Fibroblast of gingiva (primary cell): ENCODE measurements at places on chromosomes 11 and 22.

DNA sequence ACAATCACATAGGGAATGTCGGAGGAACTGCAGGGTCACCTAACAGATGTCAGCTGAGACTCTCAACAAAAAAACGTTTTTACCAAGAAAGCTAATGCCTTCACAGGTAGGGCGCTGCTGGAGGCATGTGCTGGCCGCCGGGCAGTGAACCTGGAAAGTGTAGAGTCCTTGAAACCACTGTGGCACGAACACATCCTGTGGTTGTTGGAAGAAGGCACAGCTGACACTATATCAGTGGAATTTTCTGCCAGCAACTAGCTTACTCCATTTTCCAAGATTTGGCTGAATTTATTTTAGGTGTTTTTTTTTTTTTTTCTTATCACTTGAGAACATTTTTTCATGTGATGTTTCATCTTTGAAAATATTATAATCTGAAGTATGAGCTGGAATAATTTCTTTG is 14.2 kb downstream of the TRMU start:
- no peak for DNase-seq

DNA sequence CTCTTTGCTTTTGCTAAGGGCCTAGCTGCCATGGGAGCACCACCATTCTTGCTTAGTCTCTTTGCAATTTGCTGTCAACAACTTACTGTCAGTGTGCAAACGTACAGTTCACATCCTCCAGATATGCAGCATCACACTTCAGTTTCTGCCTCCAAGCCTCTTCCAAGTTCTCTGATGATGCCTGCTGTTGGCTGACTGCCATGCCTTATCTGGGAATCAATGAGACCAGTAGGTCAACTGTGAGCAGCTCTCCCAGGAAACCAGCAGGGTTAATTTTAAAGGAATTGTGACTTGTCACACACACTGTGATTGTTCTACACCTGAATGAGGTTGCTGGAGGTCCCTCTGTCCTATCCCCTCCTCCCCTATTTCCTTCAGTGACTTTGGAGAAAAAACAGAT is 56.0 kb downstream of the COPB1 start:
- DNase-seq: no peak

- DNase-seq: no peak
These were observed 995 bp downstream of the TMEM134 start for GRCh38 chr11:67468056-67468455.

- DNase-seq: no peak
These were observed 213.5 kb downstream of the CTTN start for GRCh38 chr11:70611821-70612220.

DNA sequence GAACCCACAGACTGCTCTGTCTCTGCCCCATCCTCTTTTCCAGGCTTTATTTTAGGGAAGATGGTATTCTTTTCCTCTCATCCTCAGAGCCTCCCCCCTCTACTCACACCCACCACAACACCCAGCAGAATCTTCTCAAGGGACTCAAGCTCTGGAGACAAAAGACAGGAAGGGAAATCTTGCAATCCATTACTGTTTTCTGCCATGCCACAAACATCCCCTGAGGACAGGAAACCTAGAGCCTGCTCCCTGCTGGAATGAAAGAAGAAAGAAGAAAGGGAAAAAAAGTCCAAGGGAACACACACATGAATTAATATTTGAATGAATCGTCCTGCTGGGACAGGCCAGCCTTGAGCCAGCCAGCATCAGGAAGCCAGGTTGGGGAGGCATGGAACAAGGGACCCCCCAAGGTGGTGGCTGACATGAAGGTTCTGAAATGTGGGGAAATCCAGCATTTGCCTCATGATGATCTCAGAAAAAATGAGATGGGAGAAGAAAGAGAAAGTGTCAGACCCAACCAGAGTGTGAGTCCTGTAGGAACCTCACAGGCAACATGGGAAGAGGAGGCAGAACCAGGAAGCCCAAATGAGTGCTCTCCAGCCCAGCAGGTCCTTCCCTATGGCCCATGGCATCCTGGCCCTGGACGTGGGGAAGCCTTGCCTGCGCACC is 34.0 kb downstream of the SLCO2B1 start:
- DNase-seq: no peak

- no peak for DNase-seq
These were observed 46.8 kb upstream of the SPATA19 start for GRCh38 chr11:133892126-133892525.

- DNase-seq: no peak
These were observed 11.7 kb downstream of the MAFF start for GRCh38 chr22:38213319-38213989.

GRCh38 chr11:5626196-5626595 is 1.4 kb downstream of the TRIM34 start:
- DNase-seq: peak; percentile 30

GRCh38 chr22:23193882-23194281 is 13.6 kb downstream of the BCR start:
- DNase-seq: no peak

DNA sequence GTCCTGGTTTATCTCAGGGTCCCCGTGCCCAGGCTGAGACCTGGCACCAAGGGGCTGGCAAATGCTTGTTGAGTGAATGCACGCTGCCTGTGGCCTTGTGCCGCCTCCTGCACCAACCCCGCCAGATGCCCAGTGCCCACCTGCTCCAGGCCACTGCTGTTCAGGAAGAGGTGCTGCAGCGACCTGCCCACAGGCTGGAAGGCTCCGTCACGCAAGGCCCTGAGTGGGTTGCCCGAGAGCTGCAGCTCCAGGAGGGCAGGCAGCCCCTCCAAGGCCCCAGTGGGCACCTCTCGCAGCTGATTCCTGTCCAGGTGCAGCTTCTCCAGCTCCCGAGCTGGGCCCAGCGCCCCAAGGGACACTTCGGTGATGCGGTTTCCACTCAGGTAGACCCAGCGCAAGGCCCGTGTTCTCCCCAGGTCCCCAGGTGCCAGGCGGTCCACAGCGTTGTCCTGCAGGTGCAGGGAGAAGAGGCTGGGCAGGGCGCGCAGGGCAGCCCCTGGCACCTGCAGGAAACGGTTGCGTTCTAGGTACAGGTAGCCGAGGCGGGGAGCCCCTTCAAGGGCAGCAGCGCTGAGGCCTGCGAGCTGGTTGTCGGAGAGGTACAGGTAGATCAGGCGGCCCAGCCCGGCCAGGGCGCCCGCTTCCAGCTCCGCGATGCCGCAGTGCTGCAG is 3.6 kb downstream of the CHADL start:
- no peak for DNase-seq

DNA sequence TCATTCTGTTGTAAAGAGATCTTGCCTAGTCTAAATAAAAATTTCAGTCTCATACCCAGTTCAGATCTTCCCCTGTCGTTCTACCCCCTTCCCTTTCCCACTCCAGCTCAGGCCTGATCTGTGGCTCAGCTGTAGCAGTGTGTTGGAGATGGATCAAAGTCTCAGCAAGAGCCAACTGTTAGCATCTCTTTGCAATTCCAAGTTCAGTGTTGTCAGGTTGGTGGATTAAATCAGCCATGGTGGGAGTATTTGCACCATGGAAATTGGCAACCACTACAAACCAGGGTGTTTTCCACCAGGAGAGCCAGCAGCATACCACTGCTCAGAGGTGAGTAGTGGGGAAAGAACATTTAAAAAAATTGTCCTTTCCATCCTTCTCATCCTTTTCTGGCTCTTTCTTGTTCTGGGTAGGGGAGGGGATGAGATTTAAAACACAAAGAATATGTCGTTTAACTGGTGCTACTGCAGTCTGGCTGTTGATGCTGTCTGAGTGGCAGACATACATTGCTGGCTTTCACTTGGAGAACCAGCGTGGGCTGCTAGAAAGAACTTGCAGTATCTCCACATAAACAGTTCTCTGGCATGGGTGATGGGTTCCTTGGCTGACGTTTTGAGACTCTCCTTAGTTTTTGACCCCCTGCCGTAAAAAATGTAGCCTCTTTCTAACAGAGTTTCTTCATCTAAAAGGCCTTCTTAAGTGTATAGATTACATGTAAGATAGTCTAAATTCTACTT is 514.1 kb downstream of the RAB38 start:
- DNase-seq: no peak

DNA sequence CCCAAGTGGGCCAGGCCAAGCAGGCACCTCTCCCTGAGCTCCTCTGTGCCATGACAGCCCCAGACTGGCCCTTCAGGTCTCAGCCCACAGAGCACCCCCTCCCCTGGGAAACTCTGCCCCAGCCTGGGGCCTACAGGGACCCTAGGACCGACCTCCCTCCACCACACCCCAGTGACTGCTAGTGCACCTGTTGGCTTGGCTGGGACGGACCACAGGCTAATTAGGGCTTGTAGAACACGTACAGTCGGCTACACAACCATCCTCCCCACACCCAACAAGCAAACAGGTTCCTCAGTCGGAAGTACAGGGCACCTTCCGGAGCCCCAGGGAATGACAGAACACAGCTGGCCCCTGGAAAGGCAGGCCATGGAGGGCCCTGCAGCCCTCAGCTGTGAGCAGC is 4.3 kb downstream of the SBF1 start:
- no peak for DNase-seq
